ENCODE measurements at places on chromosomes 12 and 14.

DNA sequence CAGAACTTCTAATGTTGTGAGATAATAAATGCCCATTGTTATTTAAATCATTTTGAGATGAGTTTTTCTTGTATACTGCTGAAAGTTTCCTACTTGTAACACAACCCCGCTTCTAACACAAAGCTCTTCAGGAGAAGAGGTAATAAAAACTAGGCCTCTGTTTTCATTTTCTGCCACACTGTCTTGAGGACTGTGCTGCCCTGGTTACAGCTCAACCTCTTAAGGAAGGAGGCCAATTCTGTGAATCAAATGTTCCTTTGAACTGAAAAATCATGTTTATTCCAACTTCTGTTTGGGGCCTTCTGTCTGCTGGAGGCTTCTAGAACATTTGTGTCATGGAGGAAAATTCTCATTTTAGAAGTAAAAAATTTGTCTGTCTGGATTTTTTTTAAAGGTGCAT lies 100.3 kb downstream of the LRIG3 start:
- peak; percentile 14 for DNase-seq

- DNase-seq, result no peak
Measured at GRCh38 chr12:40212566-40212965, 12.2 kb upstream of the LRRK2 start.

GRCh38 chr14:38646391-38646790 lies 390.5 kb upstream of the CLEC14A start:
- DNase-seq, result no peak

- no peak for DNase-seq
Measured at GRCh38 chr14:104171029-104171697, 32.8 kb downstream of the KIF26A start.

GRCh38 chr14:92341791-92342190 lies 18.8 kb downstream of the SLC24A4 start:
- no peak for DNase-seq

DNA sequence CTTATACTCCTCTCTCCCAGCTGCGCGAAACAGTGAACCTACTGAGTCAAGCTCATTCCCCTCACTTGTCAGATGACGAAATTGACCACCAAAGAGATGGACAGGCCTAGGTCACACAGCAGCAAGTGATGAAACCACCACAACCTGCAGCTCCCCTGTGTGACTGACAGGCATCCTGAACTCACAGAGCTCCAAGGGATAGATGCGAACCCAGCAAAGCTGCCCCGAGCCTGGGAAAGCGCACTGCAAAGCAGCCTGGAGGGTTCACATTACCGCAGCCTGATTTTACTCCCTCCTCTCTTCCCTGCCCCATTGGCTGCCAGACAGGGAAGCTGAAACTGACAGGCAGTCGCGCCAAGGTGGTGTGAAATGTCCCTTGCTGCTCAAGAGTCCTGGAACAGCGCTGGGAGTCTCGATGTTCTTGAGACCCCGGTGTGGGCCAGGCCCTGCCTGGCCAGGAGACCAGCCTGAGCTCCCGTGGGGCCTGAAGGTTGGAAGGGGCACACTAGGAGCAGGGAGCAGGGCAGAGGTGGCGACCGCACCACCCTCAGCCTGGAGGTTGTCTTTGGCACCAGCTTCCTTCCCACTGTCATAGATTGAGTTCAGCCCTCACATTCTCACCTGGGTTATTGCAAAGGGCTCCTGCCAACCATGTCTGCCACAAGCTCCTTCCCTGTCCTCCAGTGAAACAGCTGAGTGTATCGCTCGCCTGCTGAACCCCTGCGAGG lies 36.3 kb downstream of the SNRNP35 start:
- no peak for DNase-seq

DNA sequence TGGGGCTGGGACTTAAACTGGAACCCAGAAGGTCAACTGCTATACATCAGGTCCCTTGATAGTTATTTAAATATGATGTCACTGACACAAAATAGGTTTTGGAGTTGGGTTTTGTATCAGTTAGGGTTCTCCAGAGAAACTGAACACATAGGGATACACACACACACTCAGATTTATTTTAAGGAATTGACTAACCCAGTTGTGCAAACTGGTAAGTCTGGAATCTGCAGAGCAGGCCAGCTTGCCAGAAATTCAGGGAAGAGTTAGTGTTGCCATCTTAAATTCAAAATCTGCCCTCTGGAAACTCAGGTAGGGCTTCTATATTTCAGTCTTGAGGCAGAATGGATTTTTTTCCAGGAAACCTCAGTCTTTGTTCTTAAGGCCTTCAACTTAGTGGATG lies 36.9 kb downstream of the MAPK1IP1L start:
- DNase-seq, result no peak

DNA sequence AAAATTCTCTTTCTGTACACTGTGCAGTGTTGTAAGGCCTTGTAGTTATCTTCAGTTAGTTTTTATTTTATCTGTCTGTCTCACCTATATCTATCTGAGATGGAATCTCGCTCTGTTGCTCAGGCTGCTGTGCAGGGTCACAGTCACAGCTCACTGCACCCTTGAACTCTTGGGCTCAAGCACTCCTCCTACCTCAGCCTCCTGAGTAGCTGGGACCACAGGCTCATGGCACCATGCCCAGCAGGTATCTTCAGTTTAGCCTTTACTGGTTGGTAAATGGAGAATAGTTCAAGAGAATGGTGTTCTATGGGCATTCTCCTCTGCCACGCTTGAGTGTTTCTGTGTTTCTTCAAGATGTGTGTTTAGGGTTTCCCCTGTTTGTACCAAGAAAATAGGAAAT lies 13.6 kb downstream of the TULP3 start:
- DNase-seq, result no peak

DNA sequence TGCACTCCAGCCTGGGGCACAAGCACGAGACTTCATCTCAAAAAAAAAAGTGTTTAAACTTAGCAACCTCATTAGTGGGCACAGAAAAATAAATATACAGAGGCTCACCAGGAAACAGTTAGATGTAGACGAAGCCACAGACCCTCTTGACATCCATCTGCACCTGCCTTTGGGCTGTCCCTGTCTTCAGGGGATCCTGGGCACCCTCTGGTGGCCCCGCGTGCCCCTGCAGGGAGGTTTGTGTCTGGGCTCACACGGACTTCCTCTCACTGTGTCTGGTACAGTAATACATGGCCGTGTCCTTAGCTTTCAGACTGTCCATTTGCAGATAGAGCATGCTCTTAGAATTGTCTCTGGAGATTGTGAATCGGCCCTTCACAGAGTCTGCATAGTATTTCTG lies 916.5 kb downstream of the TMEM121 start:
- DNase-seq, result no peak

GRCh38 chr14:64772397-64772950 lies 68.2 kb downstream of the PLEKHG3 start:
- no peak for DNase-seq

- no peak for DNase-seq
Measured at GRCh38 chr12:69331909-69332684, 16.1 kb upstream of the LYZ start.

- no peak for DNase-seq
Measured at GRCh38 chr12:86249276-86249675, 6.9 kb downstream of the MGAT4C start.

GRCh38 chr12:47983541-47984115 lies 20.2 kb downstream of the TMEM106C start:
- no peak for DNase-seq

DNA sequence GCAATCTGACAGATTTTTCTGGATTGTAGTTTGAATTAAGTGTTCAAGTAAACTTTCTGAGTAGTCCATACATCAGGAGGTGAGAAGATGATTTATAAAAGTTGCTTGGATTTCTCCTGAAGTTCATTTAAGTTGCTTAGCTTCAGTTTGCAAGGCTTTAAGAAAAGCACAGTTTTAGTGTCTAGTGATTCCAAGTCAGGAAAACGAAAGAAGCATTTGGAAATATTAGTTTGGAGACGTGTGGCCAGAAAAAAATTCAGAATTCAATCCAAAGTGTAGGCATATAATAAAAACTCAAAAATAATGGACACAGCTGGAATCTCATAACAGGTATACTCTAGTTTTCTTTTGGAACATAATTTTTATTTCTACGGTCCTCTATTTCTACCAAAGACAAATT lies 25.5 kb upstream of the PRICKLE1 start:
- DNase-seq, result no peak

DNA sequence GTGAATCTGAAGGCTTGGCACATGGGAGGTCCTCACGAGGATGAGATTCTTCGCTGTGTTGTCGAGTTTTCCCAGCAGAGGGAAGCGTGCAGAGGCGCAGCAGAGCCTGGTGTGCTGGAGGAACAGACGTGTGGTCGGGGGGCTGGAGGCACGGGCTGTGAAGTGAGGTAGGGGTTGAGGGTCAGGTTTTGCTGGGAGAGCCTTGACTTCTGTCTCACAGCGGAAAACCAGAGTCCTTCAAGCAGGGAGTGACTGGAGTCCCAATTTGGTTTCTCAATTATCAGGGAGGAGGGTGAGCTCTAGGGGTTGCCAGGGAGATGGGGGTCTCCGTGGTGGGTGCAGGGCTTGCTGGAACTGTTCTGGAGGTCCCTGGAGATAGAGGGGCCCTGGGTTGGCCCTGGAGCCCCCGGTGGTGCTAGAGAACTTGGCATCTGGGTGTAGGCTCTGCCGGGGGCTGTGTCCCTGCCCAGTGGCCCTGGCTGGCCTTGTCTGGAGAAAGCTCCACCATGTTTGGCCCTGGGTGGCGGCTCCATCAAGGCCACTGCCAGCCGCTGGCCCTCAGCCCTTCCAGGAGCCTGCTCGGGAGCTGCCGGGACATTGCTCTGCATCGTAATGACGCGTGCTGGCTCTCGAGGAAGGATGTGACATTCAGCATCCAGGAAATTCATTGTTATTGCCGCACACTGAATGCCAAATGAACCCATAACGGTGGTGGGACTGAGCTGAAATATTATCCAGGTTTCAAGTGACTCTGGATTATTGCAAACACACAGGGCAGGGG lies 215.7 kb downstream of the KIF26A start:
- DNase-seq, result no peak

DNA sequence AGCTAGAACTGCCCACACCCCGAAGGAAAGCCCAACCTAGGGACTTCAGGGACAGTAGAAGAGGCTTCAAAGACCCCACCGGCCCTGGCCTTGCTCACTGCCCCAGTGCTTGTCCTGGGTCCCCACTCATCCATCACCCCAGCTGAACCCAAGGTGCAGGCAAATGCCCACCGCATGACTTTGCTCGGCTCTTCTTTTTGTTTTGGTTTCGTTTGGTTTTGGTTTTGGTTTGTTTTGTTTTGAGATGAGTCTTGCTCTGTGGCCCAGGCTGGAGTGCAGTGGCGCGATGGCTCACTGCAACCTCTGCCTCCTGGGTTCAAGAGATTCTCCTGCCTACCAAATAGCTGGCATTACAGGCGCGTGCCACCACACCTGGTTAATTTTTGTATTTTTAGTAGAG lies 9.0 kb downstream of the CCDC85C start:
- DNase-seq, result no peak

DNA sequence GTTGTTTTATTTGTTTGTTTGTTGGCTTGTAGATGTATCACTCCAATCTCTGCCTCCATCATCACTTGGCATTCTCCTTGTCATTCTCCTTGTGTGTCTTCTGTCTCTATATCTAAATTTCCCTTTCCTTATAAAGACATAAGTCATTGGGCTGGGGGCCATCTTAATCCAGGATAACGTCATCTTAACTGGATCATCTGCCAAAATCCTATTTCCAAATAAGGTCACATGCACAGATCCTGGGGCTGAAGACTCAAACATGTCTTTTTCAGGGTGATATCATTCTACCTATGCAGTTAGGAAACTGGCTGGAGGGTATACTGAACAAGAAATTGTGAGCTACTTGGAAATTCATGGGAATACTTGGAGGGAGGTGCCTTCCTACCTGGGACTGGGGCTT lies 8.7 kb upstream of the CCDC60 start:
- DNase-seq, result no peak

DNA sequence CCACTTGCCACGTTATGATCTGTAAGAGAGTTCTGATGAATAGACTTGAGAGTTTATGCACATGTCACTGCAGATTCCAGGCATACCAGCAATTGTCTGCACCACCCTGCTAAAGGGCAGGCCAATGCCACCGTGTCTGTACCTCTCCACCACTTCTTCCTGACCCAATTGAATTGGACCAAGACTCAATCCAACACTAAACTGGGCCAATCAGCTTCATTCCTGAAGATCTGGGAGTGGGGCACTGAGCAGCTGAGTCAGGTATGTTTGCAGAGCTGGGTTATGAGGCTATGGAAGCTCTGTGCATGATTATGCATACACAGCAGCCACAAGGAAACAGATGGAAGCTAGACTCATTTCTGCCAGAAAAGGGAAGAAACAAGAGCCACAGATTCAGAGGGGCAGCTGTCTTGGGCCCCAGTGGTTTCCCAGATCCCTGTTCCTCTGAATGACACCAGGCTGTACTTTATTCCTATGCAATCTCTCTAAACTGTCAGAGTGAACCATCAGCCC lies 28.0 kb downstream of the DAO start:
- DNase-seq, result no peak

DNA sequence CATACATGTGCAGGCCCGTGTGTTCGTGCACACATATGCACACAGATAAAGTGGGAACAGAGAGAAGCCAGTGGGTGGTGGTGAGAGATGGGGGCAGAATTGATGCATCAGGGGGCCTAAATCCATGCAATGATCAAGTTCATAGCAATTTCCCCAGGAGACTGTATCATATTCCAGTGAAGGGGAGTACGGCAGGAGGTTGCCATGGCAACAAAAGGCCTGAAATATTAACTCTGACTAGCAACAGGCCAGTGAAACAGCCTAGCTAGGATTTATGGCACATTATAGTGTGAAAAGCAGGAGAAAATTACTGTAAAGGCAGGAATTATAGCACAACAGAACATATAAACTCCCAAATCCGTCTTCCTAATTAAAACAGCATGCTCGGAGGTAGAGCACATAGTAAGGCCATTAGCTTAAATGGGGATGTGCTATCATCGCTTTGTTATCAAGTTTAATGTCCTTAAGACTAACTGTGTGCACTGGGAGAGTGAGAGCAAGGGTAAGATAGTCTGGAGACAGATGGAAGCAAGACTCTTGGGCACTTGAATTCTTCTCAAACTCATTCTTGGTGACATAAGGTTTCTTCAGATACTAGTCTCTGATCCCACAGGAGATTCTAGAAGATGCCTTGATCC lies 806.3 kb downstream of the DIO2 start:
- no peak for DNase-seq

DNA sequence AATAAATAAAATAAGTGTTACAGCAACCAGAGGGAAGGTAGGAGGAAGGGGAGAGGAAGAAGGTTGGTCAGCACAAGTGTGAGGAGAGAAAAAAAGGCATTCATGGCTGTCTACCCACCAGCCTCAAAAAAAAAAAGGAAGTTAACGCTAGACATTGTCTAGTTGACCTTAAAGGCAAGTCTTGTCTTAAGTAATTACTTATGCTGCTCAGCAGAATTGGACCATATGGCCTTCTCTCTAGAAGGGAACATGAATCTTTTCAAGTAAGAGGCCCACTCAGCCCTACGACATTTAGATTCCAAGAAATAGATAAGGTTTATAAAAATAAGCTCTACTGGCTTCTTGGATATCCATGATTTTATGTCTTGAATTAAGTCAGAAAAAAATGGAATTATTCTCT lies 172.7 kb downstream of the ETNK1 start:
- DNase-seq, result no peak

DNA sequence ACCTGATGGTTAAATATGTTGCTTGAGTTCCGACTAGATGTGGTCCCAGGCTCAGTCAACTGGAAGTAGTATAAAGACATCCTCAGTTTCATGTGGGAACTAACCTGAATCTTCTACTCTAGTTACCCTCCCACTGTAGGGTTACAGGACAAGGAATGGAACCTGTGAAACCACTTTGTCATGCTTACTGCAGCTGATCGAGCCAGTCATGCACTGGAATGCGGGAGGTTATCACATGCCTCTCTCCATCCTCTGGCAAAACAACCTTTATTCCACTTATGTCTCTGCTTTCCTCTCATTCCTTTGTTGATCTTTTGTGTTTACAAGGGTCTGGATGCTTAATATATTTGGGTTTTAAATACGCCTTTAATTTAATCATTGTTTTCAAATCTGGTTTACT lies 111.9 kb upstream of the DDHD1 start:
- DNase-seq, result no peak

Measured in fibroblast of mammary gland (primary cell).